CD4-positive, alpha-beta T cell treated with Interferon alpha-2 for 1 hour (primary cell): ENCODE measurements at places on chromosomes 2 and 18.

DNA sequence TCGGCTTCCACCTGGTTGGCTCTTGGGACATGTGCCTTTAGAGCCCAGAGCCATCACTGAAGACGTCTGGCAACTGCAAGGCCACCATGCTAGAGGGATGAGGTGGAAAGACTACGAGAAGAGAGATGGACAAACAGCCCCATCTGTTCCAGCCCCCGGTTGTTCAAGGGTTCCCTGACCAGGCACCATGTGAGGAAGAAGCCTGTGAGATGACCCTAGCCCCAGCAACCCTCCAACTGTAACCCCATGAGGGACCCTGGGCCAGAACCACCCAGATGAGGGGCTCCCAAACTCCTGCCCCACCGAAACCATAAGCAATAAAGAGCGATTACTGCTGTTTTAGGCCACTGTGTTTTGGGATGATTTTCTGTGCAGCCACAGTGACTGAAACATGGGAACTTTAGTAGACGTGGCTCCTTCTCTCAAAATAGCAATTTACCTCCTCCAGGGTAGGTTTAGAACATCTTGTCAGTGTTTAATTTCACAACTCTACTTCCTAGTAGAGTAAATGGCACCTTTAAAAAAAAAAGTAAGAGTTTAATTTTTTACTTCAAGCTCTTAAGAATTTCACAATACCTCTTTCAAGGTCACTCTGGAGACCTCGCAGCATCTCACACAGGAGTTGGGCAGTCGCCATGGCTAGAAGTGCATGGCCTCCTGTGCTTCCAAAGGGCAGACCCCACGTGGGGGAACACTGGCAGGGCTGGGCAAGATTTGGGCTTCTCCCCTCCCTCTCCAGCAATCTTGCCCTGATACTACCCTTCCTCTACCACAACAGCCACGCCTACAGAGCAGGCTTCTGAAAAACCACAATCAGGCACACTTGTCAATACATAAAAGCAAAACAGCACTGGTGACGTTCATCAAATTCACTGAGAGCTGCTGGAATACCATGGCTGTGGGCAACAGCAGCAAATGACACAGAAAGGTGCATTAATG is 48.8 kb downstream of the TMEM163 start:
- peak; percentile 65 for DNase-seq

GRCh38 chr2:12504443-12504842 is 212.3 kb upstream of the TRIB2 start:
- DNase-seq, result no peak

DNA sequence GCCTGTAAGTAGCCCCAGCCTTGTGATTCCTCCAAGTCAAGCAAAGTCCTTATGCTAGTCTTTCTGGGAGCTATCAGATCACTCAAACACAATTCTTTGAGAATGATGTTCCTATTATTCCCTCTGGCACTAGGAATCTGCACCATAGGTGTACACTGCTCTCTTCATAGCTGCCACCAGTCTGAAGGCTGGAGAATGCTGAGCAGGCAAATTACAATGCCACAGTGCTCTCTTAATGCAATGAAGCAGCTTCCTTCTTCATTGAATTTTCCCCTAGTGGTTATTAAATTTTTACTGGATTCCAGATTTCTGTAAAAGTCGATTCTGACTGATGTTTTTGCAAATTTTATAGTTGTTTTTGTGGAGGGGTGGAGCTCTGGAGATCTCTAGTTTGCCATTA is 84.8 kb downstream of the CCDC178 start:
- DNase-seq, result no peak

DNA sequence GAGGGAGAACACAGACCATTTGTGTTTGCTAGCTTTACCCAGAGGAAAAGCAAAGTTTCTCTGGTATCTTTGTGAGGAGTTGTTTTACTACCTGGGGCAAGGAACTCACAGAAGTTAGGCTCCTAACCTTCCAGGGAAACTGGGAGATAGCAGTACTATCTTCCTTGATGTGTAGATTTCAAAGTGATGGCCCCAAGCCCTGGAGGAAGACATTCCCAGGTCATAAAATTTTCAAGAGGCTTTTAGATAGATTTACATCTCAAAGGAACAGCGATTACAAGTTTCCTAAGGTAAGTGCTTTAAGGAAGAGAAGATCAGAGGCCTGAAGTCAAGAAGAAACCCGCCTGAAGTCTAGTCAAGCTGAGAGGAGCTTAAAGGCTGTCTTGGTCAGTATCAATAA is 1187.8 kb upstream of the TMEFF2 start:
- DNase-seq, result no peak

DNA sequence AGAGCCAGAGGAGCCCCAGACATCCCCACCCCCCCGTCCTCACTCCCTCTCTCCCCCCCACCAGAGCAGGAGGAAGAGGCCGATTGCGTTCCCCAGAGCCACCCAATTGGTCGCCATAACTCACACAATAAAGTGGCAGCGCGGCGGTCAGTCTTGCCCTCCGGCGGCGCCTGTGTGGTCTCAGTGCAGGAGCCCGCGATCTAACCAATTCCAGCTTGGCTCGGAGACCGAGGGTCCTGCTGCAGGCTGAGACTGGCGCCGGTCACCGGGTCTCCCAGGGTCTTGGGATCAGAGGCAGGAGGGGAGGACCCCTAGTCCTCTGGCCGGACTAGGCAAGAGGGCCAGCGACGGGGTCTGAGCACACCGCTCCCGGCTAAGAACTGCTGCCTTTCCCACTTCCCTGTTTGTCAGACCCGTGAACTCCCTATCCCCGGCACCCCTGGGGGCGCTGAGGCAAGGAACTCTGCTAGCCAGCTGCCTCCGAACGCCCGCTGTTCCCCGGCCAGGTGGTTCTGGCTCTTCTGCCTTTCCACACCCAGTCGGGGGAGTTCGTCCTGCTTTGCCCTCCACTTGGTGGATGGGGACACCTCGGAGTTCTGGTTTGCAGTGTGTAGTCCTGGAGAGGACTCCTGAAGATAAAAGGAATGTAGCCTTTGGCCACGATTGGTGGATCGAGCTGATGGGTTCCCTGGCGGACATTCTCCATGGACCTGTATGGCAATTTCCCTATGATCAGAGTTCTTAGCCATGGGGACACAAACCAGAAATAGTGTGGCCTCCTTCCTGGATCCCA is 1.0 kb upstream of the HOXD12 start:
- DNase-seq, result no peak
